A549 treated with DMSO at 1 μM for 4 hours (cell line): ENCODE measurements at places on chromosomes 16 and 17. TPM values are rescaled to one million over a fixed set of nuclear protein-coding genes. Genes with fewer than 3 reads are reported as not detected.

Gene CA7
- total RNA-seq, result 0.05 to 0.08 TPM in 2 of 5 replicates, not detected in the others

Gene MTSS2
- total RNA-seq, result 35.8 to 45.3 TPM (median 41.4 TPM) in 5 replicates

Gene PYDC1
- total RNA-seq, result not detected in 5 replicates

Gene ZNF688
- 5.5 to 10.0 TPM (median 7.8 TPM) in 5 replicates for total RNA-seq

Gene IRF8
- total RNA-seq, result 0.27 to 1.1 TPM (median 0.29 TPM) in 5 replicates
